Ascending aorta (tissue), 2 donors: ENCODE measurements at places on chromosomes 7 and 10. TPM values are rescaled to one million over a fixed set of nuclear protein-coding genes. Genes with fewer than 3 reads are reported as not detected.

The PPP1R9A gene
- 0.85 TPM for total RNA-seq

The OR2A12 gene
- not detected for total RNA-seq

The HOXA9 gene
- total RNA-seq: not detected

The ATG9B gene
- not detected for total RNA-seq

The LRRN3 gene
- 1.7 TPM for total RNA-seq

The COL1A2 gene
- total RNA-seq: 692 TPM

The NPSR1 gene
- total RNA-seq: not detected

The HACD1 gene
- total RNA-seq: 41.6 TPM

The SYNPO2L gene
- total RNA-seq: not detected

The GNAI1 gene
- total RNA-seq: 8.7 TPM

The SLC29A4 gene
- 3.2 TPM for total RNA-seq
